ENCODE measurements at places on chromosomes 13 and 19.

DNA sequence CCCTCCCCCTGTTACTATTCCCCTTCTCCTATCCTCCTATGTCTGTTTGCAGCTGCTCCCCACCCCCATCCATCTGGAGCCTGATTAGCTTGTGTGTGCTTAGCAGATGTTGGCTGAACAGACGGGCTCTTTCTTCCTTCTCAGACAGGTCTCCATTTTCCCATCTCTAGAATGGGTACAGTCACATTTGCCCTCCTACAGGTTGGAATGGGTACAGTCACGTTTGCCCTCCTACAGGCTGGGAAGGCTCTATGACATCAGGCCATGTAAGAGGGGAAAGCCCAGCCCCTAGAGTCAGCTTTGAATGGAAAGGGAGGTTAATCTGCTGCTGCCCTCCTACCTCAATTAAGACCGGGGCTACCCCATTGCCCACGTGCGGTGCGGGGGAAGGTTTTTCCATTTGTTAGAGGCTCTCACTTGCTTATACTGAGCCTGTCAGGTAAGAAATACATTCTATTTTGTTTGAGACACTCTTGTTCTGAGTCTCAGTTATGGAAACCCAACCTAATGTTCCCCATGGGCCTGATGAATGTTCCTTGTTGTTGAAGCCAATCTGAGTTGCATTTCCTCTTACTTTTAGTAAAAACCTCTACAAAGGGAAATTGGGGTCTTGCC, 2.2 kb upstream of the CLEC17A start:
- DNase-seq: no peak

DNA sequence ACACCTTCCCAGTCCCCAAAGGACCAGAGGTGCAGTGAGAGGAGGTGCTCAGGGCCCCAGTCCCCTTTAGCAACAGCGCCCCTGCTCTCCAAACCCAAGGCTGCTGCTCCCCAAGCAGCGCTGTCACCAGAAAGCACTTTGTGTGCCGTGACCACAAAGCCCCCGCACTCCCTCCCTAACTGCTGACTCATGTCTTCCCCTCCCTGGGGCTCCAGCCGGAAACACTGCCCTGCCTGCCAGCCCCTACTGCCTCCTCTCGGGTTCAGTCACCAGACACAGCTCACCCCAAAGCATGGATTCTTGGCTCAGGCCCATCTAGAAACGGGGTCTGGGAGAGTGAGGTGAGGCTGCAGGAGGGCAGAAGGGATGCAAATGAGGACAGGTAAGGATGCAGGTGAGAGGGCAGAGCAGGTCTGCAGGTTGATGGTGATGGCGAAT, 4.9 kb upstream of the TNFSF14 start:
- no peak for DNase-seq

DNA sequence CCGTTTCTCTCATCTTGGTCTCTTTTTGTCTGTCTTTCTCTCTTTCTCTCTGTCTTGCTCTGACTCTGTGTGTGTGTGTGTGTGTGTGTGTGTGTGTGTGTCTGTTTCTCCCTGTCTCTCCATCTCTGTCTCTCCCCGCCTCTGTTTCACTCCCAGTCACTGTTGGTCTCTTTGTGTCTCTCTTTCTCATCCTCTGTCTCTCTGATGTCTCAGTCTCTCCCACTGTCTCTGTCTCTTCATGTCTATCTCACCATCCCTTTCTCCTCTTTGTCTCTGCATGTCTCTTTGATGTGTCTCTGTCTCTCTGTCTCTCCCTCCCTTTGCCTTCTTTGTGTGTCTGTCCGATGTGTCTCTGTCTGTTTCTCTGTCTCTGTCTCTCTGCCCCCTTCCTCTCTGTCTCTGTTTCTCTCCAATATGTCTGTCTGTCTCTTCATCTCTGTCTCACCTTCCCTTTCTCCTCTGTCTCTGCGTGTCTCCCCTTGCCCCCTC, 2.5 kb downstream of the NFIC start:
- DNase-seq: no peak

DNA sequence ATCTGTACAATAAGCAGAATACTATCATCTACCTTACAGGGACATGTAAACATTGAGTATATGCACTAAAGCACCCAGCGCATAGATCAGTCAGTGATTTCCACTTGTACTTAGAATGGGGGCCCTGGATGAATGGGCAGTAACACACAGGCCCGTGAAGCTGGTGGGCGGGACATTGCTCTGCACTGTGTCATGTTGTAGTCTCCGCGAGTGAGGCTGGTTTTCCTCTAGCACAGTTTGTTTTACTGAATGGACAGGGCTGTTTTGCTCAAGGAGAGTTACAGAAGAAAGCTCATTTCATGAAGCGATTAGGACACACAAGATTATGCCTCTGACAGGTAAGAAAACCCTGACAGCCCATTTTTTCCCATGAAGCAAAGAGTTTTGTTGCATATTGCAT, 86.4 kb upstream of the SOX21 start:
- no peak for DNase-seq

GRCh38 chr13:94950303-94950702, 238.0 kb upstream of the SOX21 start:
- no peak for DNase-seq

GRCh38 chr19:2495651-2496316, 19.9 kb downstream of the GADD45B start:
- no peak for DNase-seq
